ENCODE measurements at places on chromosomes 2 and 18.

DNA sequence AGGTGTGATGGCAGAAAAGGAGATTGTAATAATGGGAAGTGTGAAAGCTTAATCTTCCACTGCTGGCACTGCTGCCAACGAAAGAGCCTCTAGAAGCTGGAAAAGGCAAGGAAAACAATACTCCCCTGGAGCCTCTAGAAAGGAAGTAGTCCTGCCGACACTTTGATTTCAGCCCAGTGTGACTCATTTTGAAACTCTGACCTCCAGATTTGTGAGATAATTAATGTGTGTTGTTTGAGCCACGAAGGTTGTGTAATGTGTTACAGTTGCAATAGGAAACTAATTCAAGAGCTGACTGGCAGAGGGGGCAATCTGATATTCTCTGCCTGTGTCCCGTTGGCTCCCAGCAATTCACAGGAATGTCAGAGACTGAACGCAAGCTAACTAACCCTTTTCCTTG is 219.2 kb upstream of the UBE2E3 start:
- no peak for DNase-seq

DNA sequence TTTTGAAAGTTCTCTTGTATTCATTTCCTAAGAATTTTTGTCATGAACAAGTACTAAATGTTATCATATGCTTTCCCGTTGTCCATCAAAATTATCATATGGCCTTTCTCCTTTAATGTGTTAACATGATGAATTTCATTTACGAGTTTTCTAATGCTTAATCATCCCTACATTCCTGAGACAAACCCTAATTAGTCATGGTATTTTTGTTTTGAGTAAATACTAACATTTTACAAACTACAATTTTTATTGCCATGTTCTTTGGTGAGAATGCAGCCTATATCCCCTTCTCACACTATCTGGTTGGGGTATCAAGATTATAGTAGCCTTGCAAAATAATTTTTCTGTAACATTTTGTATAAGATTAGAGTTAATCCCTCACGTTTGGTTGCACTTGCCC is 14.5 kb downstream of the SMAD2 start:
- no peak for DNase-seq

DNA sequence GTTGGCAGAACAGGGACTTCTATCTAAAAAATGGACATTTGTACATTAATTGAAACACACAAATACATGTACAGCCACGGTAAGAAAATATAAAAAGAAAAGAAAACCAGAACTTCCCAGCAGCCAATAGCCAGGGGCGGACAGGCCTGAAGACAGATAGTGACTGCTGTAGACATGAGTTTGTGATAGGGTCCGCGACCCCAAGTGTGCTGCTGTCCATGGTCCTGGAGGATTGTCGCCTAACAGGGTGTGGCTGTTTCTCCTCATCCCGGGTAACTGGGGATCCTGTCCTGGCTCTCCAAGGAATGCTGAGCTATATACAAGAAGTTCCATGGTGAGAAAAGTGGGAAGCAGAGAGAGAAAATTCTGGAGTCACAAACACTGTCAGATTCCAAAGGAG is 266.5 kb upstream of the SALL3 start:
- DNase-seq, result no peak

DNA sequence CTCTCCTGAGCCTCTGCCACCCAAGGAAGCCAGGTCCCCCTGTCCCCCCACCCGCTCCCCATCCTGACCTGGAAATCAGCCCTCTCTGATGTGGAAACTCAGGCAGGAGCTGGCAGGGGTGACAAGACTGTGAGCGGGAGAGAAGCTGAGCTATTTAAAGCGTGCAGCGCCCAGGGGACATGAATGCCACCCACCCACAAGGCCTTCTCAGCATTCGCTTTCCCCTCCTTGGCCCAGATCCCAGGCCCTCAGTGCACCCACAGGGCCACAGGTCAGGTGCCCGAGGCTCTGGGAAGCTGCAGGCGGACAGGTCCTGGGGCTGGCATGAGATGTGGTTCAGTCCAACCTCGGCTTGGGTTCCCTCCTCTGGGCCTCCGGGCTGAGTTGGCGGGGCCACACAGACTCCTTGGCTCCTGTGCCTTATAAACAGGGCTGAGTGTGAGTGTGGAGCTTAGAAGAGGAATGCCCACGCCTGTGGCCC is 168.3 kb downstream of the SMAD7 start:
- no peak for DNase-seq

All from CD4-positive, alpha-beta T cell treated with Interferon alpha-2 for 1 hour (primary cell).